ENCODE measurements at places on chromosomes 3 and 15. TPM values are rescaled to one million over a fixed set of nuclear protein-coding genes. Genes with fewer than 3 reads are reported as not detected.

Gene CPLX3
- polyA plus RNA-seq, result 2.1 TPM

Gene LYZL4
- polyA plus RNA-seq, result not detected

Gene LINGO1
- 40.6 TPM for polyA plus RNA-seq

Gene LMAN1L
- not detected for polyA plus RNA-seq

Gene GREM1
- polyA plus RNA-seq, result 4.4 TPM

Gene ACTC1
- 1.2 TPM for polyA plus RNA-seq

Gene ZNF385D
- 0.75 TPM for polyA plus RNA-seq

Gene ARHGEF26
- polyA plus RNA-seq, result 14.4 TPM

Gene CCR1
- 1.3 TPM for polyA plus RNA-seq

Gene RASL12
- polyA plus RNA-seq, result 9.1 TPM

Gene GHRL
- polyA plus RNA-seq, result 1.9 TPM

Gene TMCO5A
- polyA plus RNA-seq, result not detected

Gene LRRC34
- 2.9 TPM for polyA plus RNA-seq

Gene FOXB1
- polyA plus RNA-seq, result 1.9 TPM

Gene CCDC13
- 4.3 TPM for polyA plus RNA-seq

Measured in brain (organoid and tissue), 16 donors.